ENCODE measurements at places on chromosomes 6 and 20. TPM values are rescaled to one million over a fixed set of nuclear protein-coding genes. Genes with fewer than 3 reads are reported as not detected.

- DNase-seq = no peak
Measured at GRCh38 chr20:30598460-30599230, 658.8 kb upstream of the DEFB115 start.

DNA sequence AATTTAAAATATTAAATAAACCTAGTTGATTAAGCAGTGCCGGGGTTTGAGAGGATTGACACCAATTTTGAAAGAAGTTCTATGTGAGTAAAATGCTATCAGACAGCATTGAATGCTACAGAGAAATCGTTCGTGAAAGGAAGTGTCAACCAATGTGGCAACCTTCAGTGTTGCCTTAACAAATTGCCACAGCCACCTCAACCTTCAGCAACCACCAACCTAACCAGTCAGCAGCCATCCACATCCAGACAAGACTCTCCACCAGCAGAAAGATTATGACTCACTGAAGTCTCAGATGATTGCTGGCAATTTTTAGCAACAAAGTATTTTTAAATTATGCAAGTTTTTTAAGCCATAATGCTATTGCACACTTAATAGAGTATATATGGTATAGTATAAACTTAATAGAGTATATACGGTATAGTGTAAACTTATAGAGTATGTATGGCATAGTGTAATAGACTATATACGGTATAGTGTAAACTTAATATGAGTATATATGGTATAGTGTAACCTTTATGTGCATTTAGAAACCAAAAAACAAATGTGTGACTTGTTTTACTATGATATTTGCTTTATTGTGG, 65.3 kb upstream of the ID4 start:
- DNase-seq = no peak

Gene RHAG
- total RNA-seq = not detected

GRCh38 chr6:33315793-33316602, 1.5 kb downstream of the ZBTB22 start:
- no peak for DNase-seq

Gene MUCL3
- not detected for total RNA-seq
